ENCODE measurements at places on chromosomes 12 and 14. TPM values are rescaled to one million over a fixed set of nuclear protein-coding genes. Genes with fewer than 3 reads are reported as not detected.

RNASE3 gene
- total RNA-seq: not detected

TAS2R46 gene
- not detected for total RNA-seq

SERPINA10 gene
- total RNA-seq: not detected

DAD1 gene
- total RNA-seq: 322 TPM

OTX2 gene
- not detected for total RNA-seq

NXPH4 gene
- 3.8 TPM for total RNA-seq

ANKS1B gene
- 0.63 TPM for total RNA-seq

ERBB3 gene
- total RNA-seq: 2.0 TPM

KRT77 gene
- total RNA-seq: not detected

NAB2 gene
- total RNA-seq: 16.3 TPM

STON2 gene
- 0.65 TPM for total RNA-seq

NELL2 gene
- total RNA-seq: not detected

PTPN6 gene
- 10.3 TPM for total RNA-seq

CLEC2A gene
- total RNA-seq: not detected

AMN gene
- 0.16 TPM for total RNA-seq

ISM2 gene
- total RNA-seq: 0.39 TPM

SMIM41 gene
- total RNA-seq: not detected

GZMB gene
- total RNA-seq: not detected

CCDC177 gene
- total RNA-seq: not detected
